ENCODE measurements at places on chromosomes 3 and 15. TPM values are rescaled to one million over a fixed set of nuclear protein-coding genes. Genes with fewer than 3 reads are reported as not detected.

SLC28A2 gene
- not detected for total RNA-seq

TBC1D2B gene
- total RNA-seq = 31.3 TPM

GOLGA6L4 gene
- total RNA-seq = 0.78 TPM

CRYGS gene
- total RNA-seq = 2.3 TPM

All from subcutaneous preadipocyte (primary cell).